ENCODE measurements at places on chromosomes 1 and 21.
A peak's percentile ranks its signal among the peaks of the same experiment; 100 is the strongest.

DNA sequence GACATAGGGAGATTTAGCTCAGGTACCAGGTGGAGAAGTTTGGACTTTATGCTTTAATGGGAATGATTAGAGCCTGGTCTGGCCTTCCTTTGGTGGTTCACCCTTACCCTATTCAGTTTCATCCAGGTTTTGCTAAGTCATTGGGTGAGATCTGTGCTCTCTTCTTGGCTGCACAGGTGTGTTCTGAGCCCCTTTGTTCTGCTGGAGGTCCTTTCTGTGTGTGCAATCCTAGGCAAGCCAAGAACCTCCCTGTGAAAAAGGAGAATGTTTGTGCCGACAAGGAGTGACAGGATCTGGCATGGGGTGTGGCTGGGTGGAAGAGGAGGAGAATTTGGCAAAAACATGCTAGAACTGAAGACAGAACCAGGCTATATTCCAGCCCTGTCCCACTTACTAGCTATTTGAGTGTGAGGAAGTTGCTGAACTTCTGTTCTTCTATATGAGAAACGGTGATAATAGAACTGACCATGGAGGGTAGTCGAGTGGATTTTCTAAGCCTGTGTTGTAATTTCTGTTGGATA, 4.6 kb downstream of the GSTM5 start:
- DNase-seq = no peak

- no peak for DNase-seq
Observed at GRCh38 chr1:145918992-145919939, 749 bp upstream of the PEX11B start.

DNA sequence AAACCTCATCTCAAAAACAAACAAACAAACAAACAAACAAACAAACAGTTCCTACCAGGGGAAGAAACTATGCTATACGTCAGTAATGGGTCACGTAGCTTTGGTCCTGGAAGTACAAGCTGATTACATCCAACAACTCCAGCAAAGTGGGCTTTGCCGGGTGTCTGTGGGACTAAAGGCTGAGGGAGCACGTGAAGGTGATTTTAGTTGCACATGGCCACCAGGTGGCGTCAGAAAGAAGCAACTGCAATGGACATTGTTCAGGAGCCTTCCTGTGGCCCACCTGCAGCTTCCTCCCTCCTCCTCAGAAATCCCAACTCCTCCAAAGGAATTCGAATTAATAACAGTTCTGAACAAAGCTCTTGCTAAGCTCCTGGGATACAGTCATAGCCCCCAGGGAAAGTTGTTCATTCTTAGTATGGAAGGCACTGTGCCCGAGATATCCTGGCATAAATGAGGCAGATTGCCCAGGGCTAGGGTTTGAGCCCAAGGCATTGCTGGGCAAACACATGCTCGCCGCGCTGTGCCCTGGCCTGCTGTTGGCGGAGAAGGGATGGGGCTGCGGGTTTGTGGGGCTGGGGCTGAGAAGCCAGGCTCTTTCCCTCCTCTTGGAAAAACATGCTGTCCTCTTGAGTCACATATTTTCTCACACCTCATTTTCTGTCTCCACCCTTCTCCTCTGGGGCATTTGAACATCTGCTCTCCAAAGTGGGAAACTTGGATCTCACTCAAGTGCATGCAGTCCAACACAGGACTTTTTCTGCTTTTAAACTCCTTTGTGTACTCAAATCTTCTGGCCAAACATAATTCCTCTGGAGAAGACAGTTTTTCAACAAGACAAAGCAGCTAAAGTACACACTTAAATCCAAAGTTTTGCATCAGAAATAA, 28.6 kb downstream of the AKNAD1 start:
- peak; percentile 69 for DNase-seq

- no peak for DNase-seq
Observed at GRCh38 chr1:51422367-51423072, 92.2 kb upstream of the TTC39A start.

GRCh38 chr1:8712413-8713231, 104.8 kb downstream of the RERE start:
- no peak for DNase-seq

DNA sequence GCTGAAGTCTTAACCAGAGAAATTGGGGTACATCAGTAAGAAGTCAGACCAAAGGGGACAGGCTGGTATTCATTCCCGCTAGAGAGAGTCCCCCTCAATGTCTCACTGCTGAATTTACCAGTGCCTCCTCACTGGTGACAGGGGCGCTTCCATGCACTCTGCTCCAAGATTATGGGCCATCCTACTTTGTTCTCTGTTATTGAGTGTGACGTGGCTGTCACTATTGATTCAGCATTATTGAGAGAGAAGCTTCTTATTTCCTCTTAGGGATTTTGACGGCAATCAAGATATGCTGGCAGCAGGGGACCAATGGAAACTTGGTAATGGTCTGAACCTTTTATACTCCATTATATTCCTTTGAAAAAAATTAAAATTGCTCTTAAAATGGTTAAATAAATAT, 118.6 kb downstream of the SYF2 start:
- no peak for DNase-seq

DNA sequence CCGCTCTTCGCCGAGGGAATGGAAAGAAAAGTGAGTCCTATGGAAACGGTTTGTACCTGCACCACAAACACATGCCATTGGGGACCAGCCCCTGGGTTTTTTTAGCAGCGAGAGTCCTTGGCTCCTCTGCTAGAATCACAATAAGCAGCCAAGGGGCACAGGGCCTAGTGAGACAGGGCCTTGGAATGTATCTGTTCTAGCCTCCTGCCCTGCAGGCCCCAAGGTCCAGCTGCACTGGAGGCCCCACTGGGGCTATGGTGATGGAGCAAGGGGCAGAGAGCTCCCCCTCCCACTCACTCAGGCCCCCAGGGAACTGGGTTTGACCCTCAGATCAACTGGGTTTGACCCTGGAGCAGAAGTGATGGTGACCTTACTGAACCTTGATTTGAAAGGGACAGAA, 14.4 kb downstream of the SHISA4 start:
- DNase-seq = no peak

DNA sequence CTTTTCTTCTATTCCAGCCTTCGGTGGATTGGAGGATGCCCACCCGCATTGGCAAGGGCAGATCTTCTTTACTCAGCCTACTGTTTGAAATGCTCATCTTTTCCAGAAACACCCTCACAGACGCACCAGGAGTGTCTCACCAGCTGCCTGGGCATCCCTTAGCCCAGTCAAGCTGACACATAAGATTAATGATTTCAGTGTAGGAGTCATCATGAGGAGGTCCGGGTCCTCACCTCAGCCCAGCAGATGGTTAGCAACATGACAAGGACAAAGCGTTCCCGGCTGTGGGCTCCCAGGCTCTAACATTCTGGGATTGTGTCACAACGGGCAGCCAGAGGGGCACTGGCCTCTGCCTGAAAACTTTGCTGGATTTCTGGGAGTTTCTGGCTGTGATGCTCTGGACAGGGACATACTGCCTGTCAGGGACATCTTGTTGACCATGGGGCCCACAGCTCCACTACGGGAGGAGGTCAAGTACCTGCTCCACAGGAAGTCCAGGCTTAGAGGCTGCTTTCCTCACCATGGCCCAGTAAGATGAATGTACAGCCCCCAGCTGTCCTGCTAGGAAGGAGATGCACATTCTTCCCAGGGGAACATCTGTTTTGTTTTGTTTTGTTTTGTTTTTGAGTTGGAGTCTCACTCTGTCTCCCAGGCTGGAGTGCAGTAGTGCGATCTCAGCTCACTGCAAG, 204.0 kb upstream of the COA6 start:
- DNase-seq = no peak

Data from stimulated activated CD4-positive, alpha-beta T cell treated with anti-CD3 and anti-CD28 coated beads, Interleukin-2, amount 100 ng/mL, for 48 hours (primary cell).